ENCODE measurements at places on chromosomes 3 and 15.
A peak's percentile ranks its signal among the peaks of the same experiment; 100 is the strongest.

DNA sequence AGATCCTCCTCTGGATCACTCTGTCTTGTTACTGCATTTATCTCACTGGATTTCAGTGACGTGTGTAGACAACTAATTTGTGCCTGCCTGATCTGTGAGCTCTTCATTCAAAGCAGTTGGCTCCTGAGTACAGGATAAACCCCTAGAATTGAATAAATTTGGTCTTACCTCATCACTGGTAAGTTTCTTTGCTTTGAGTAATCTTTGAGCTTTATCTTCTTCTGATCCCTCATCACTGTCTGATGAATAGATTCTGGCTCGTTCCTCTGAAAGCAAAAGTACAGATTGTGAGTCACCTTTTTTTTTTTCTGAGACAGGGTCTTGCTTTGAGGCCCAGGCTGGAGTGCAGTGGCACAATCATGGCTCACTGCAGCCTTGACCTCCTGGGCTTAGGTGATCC lies 24.5 kb downstream of the LEO1 start:
- no peak for DNase-seq

DNA sequence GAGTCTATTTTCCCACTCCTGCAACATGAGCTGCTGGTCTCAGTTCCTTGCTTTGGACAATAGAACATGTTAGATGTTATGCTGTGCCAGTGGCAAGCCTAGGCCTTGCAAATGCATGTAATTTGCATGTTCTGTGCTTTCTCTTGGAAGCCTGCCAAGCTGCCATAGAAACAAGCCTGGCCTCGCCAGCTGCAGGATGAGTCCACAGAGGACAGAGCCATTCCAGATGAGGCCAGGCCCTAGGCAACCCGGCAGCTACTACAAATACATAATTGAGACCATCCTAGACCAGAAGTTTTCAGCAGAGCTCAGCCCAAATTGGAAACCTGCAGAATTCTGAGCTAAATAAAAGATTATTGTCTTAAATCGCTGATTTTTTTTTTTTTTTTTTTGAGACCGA lies 39.6 kb downstream of the TRIM69 start:
- no peak for DNase-seq

GRCh38 chr3:141949972-141950371 lies 73.5 kb downstream of the ATP1B3 start:
- no peak for DNase-seq

GRCh38 chr15:94237903-94238302 lies 6.5 kb downstream of the MCTP2 start:
- no peak for DNase-seq

DNA sequence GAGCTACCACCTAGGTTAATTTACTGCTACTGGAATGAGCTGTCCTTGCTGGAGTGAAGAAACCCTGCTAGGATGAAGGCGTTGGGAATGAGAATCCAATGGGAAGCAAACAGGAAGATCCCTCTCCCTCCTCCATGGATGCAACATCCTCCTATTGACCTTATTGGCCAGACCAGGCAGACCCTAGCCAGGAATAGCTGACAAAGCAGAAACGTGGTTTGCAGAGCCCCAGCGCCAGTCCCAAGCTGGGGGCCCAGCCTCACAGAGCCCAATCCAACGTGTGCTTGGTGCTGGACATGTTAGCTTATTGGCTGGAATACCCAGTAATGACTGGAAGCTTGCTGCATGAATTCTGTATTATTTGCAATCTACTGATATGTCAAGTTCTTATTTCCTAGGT lies 273.1 kb downstream of the LRTM1 start:
- no peak for DNase-seq

DNA sequence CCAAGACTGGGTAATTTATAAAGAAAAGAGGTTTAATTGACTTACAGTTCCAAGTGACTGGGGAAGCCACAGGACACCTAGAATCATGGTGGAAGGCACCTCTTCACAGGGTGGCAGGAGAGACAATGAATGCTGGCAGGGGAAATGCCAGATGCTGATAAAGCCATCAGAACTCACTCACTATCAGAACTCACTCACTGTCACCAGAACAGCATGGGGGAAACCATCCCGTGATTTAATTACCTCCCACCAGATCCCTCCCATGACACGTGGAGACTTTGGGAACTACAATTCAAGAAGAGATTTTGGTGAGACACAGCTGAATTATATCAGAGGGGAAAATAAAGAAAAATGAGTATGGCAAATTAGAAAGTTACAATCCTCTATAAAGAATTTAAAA lies 310.9 kb downstream of the BCHE start:
- peak; percentile 47 for DNase-seq

- DNase-seq: no peak
Measured at GRCh38 chr3:113274425-113275257, 63.3 kb downstream of the BOC start.

GRCh38 chr3:80785475-80785874 lies 976.0 kb downstream of the GBE1 start:
- peak; percentile 19 for DNase-seq

- DNase-seq: no peak
Measured at GRCh38 chr3:111589303-111590142, 5.6 kb downstream of the ZBED2 start.

GRCh38 chr3:135213822-135214221 lies 418.8 kb downstream of the EPHB1 start:
- no peak for DNase-seq

GRCh38 chr3:166498446-166498845 lies 661.2 kb upstream of the BCHE start:
- no peak for DNase-seq

DNA sequence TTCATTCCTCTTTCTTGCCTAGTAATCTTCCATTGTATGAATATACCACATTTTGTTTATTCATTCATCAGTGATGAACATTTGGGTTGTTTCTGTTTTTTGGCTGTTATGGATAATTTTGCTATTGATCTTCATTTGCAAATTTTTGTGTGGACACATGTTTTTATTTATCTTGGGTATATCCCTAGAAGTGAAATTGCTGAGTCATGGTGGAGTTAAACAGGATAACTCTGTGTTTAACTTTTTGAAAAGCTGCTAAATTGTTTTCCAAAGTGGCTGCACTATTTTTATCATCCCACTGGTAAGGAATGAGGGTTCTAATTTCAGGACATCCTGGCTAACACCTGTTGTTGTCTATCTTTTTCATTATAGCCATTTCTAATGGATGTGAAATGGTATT lies 74.6 kb upstream of the ARL6 start:
- no peak for DNase-seq

- peak; percentile 56 for DNase-seq
Measured at GRCh38 chr15:53378096-53378800, 381.2 kb downstream of the WDR72 start.

- DNase-seq: no peak
Measured at GRCh38 chr3:152193673-152194267, 75.0 kb upstream of the MBNL1 start.

DNA sequence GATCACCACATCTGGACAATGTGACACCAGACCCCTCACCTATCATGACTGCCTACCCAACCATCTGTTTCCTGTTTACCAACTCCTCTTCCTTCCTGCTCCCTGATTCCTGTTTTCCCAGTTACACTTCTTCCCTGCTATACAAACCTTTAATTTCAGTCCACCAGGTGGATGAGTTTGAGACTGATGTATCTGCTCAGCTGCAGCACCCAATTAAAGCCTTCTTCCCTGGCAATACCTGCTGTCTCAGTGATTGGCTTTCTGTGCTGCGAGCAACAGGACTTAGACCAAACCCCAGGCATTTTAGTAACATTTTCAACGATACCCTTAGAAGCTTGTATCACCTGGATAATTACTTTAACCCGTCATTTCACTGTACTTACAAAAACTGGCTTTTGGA lies 968.2 kb upstream of the NR2F2 start:
- DNase-seq: no peak

DNA sequence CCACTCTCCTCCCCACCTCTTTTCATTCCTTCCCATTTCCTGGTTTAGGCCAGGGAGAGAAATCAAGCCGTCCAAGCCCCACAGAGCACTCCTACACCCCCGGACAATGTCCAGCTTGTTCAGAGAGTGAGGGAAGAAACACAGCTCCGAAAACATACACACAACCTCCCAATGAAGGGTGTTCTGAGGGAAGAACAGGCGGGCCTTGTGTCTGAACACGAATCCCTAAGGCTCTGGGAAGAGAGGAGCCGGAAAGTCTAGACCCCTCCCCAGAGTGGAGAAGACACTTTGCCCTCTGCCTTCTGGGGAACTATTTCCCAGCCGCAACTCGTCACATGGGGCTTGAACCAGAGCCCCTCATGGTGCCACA lies 30.5 kb downstream of the ACAN start:
- DNase-seq: no peak

- DNase-seq: no peak
Measured at GRCh38 chr3:78830470-78830869, 937.3 kb downstream of the ROBO1 start.

DNA sequence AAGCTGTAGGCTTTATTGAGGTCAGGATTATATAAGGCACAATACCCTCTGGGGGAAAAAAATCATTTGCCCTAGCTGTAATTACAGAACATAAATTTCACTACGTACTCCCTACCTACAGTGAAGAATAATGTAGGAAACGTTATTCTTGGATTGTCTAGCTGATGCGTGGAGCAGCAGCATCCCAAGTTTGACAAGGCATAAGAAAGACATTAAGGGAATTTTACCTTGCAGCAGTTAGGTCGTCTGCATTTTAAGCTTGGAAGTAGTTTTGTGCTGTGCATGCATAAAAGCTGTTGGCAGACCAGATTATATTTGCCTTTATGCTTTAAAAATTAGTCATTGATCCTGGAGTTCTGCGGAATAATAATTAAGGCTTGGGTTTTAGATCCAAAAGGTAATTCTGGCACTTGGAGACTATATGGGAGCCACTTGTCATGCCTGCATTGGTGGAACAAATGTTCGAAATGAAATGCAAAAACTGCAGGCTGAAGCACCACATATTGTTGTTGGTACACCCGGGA lies 2.2 kb downstream of the EIF4A2 start:
- no peak for DNase-seq

DNA sequence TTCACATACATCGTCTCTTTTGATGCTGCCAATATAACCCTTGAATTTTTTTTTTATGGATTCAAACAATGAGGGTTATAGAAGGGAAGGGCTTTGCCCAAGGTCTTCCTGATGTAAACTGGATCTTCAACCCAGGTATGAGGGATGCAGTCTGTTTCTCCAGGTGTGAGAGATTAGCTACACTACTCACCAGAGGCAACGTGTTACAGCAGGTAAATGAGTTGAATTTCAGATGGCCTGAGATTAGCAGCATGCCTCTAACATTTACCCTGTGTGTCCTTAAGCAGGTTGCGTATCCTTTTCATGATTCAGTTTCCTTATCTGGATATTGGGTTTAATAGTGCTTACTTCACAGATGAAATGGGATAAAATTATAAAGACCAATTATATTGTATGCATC lies 1.9 kb downstream of the RTP4 start:
- DNase-seq: no peak

- DNase-seq: no peak
Measured at GRCh38 chr3:139746481-139746880, 68.7 kb upstream of the NMNAT3 start.

GRCh38 chr3:144466114-144466513 lies 494.5 kb downstream of the DIPK2A start:
- DNase-seq: no peak

DNA sequence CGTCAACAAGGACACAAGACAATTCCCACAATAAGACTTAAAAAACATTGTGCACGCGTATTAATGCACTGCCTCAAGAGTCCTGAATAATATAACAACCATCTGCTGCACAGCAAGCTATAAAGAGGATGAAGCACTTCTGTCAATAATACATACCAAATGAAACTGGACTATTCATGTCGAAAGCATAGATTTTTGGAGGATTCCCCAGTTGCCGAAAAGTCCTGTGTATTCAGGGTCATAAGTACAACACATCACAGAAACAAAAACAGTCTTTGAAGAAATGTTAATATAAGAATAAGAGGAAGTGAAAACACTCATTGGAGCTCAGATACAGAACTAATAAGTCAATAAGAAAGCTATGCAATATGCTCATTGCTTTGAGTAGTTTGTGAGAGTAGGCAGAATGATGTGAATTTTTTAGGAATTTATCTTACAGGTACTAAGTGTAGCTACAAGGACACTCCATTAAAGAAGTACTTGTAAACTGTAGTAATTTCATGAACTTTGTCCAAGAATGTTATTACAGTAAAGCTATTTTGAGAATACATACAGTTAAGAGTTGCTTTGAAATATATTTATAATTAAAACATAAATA lies 31.6 kb downstream of the CBLB start:
- no peak for DNase-seq

- DNase-seq: no peak
Measured at GRCh38 chr15:66608881-66609280, 43.1 kb upstream of the LCTL start.

GRCh38 chr15:45810201-45810600 lies 175.4 kb downstream of the SQOR start:
- no peak for DNase-seq

DNA sequence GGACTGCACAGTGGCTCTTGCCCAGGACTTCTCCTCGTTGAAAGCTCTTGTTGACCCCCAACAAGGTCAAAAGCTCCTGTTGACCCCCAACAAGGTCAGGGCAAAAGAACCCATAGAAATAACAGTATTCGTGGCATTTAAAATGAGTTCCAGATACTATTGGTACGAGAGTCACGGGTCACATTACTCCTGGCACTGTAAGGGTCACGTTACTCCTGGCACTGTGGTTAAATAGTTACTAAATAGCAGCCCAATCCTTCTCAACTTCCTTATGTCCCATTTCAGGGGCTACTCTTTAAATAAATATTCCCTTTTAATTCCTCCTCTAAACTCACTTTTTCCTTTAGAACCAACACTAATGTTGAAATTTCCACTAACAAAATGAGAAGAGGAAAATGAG lies 18.2 kb upstream of the ADCY5 start:
- DNase-seq: no peak

GRCh38 chr3:17972959-17973906 lies 230.8 kb upstream of the TBC1D5 start:
- no peak for DNase-seq

DNA sequence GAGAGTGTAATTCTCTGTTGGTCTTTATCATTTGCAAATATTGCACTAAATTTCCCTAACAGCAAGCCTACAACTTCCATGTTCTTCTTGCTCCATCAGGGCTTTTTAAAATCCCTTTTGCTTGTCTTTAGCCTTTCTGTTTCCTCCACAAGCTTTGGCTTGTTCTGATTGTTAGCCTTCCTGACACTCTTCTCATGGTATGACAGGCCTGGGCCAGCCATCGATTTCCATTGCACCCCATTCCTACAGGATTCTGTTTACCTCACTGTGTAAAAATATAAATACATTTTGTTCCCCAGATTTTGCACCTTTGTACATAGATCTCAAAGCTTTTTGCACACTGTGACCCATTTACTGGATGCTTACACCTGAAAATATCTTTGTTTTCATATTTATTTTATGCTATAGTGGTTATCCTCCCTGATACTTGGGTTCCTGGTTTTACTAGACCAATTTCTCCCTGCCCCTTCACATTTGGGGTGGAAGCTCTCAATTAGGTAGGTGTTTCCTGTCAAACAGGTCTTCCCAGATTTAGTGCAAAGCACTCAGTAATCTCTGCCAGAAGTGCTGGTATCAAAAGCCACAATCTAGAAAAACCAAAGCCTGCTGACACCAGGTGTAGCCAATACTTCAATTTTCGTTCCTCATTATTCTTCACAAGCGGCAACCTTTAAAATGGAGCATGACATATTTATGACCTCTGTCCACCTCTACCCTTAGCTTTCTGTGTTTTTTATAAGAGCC lies 57.9 kb upstream of the PPP2R3A start:
- DNase-seq: no peak

Data from neural progenitor cell (in vitro differentiated cells).